Placental pericyte (primary cell): ENCODE measurements at places on chromosomes 12 and 14. TPM values are rescaled to one million over a fixed set of nuclear protein-coding genes. Genes with fewer than 3 reads are reported as not detected.

Gene MFAP5
- under 0.01 and 0.86 TPM in 2 replicates for total RNA-seq

Gene PRH2
- total RNA-seq, result 0.29 TPM in 1 of 2 replicates, not detected in the other

Gene KRT75
- not detected in 2 replicates for total RNA-seq

Gene CLEC9A
- total RNA-seq, result not detected in 2 replicates

Gene BMP4
- 18.9 and 29.1 TPM in 2 replicates for total RNA-seq

Gene SIX4
- 6.3 and 16.6 TPM in 2 replicates for total RNA-seq

Gene LIMA1
- total RNA-seq, result 85.1 and 157 TPM in 2 replicates

Gene TCL1B
- not detected in 2 replicates for total RNA-seq

Gene GPR162
- total RNA-seq, result 1.1 TPM in 2 replicates

Gene BDKRB2
- 56.5 and 85.5 TPM in 2 replicates for total RNA-seq

Gene KRT81
- 0.14 TPM in 1 of 2 replicates, not detected in the other for total RNA-seq

Gene TMEM132C
- not detected in 2 replicates for total RNA-seq

Gene BORCS5
- total RNA-seq, result 10.1 and 10.6 TPM in 2 replicates

Gene SOAT2
- not detected in 2 replicates for total RNA-seq

Gene RD3L
- total RNA-seq, result not detected in 2 replicates

Gene ASCL1
- total RNA-seq, result not detected in 2 replicates

Gene SERPINA10
- not detected in 2 replicates for total RNA-seq

Gene PRIMA1
- not detected in 2 replicates for total RNA-seq

Gene DDX23
- 64.1 and 74.2 TPM in 2 replicates for total RNA-seq
